ENCODE measurements at places on chromosomes 2 and 18.

DNA sequence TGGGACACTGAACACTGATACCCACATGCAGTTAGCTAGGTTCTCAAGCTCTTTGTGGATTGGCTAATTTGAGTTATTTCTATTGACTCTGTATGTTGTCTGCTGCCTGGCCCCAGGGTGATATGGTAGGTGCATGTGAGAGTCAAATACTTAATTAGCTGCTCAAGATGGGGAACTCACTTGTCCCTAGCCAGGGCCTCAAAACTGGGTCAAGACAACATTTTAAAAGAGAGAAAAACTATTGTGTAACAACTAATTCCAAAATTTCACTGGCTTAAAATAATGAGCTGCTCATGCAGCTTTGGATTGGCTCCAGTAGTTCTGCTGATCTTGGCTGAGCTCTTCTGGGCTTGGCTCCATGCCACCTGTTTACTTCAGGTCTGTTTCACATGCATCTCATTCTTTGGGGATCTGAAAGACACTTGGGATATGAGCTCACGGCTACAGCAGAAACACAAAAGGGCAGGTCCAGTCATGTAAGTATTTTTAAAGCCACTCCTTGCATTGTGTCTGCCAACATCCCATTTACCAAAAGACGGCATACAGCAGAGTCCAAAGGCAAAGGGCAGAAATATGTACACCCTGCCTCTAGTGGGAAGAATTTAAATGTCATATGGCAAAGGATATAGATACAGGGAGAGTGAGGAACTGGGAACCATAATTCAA is 716.8 kb downstream of the SUCLG1 start:
- no peak for DNase-seq

GRCh38 chr2:129764376-129765325 is 214.8 kb upstream of the RAB6C start:
- DNase-seq = peak; percentile 23

- DNase-seq = peak; percentile 28
Observed at GRCh38 chr2:138711812-138712211, 68.4 kb downstream of the NXPH2 start.

DNA sequence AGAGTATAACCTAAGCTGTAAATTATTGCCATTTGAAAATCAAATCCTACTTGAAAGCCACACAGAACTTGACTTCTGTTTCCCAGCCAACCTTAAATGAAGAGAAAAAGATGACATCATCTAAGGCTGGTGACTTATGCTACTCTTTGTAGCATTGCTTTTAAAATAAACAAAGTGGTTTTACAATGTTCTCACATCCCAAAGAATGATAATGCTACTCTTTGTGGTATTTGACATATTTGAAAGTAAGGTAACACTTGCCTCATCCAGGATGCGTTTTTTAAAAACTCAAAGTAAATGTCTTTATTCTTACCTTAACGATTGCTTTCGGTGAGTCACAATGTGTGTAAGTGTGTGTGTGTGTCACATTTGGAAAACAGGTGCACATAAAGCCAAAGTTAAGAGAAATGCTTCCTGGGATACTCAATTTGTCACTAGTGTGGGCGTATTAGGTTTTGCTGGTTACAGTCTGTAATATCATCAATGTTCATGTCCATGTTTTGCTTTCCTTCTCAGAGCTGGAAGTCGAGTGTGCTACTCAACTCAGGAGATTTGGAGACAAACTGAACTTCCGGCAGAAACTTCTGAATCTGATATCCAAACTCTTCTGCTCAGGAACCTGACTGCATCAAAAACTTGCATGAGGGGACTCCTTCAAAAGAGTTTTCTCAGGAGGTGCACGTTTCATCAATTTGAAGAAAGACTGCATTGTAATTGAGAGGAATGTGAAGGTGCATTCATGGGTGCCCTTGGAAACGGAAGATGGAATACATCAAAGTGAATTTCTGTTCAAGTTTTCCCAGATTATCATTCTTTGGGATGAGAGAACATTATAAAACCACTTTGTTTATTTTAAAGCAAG is 2.6 kb downstream of the PMAIP1 start:
- DNase-seq = no peak

GRCh38 chr18:11324956-11325882 is 175.8 kb upstream of the PIEZO2 start:
- no peak for DNase-seq

- no peak for DNase-seq
Observed at GRCh38 chr2:64634345-64635267, 19.1 kb downstream of the SERTAD2 start.

DNA sequence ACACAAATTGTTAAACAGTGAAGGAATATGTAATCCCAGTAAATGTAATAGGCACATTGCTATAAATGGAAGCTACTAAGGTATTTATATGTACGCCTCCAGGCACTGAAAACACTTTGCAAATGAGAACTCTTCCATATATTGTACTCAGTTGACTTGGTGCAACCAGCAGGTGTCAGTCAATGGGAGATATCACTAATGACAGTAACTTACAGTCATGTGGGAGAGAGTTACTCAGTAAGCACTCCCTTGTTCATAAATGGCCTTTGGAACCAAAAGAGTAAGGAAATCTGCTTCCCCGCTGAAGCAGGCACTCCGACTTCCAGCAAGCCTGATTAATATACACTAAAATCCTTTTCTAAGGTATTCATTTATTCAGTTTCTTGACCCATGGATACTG is 5.9 kb downstream of the MDH1 start:
- peak; percentile 33 for DNase-seq

DNA sequence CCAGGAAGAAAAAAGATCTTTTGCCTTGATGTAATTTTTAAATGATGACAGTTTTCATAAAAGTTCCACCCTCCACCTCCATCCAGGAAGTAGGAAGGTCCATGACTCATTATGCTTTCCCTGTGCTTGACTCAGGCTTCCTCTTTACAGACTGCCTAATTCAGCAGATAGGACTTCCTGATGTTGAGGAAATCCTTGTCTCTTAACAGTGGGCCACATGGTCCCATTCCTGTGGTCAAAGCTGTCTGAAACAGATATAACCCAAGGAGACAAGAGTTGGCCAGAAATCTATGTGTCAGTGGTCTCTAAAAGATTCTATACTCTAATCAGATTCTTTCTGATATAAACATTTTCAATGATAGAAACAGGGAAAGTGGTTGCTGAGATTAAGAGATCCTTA is 119.1 kb downstream of the BAZ2B start:
- DNase-seq = peak; percentile 81

GRCh38 chr18:21599585-21600525 is 649 bp downstream of the ESCO1 start:
- DNase-seq = peak; percentile 38

DNA sequence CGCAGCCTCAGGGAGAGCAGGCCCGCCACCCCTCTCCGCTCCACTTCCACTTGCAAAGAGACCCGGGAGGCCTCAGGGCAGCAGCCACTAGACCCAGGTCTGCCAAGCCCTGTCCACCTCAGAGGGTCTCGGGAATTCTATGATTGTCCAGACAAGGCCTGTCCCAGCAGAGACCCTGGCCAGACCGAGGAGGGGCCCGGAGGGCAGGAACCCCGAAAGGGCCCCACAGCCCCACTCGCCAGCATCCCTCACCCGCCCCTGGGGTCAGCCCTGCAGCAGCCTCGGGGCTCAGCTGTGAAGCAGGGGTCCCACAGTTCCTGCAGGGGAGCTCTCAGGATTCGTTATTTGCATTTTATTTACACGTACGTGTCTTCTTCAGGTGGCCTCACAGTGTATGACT is 269.5 kb downstream of the EIPR1 start:
- DNase-seq = no peak

DNA sequence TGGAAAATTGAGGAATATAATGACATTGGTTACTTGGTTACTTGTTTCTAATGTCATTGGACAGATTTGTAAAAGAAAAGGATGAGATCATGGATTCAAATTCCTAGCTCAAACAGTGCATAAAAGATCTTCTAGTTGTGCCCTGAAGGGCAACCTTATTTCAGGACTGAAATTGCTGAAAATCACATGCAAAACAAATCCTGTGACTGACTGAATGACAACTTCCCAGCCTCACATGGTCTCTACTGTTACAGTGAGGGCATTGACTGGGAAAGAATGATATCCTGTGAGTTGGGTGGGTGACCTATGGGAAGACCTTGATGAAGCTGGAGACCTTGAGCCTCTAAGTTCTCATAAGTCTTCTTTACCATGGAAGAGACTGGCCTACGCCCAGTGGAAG is 90.4 kb upstream of the HAAO start:
- no peak for DNase-seq

- no peak for DNase-seq
Observed at GRCh38 chr2:75224636-75225094, 25.3 kb upstream of the TACR1 start.

DNA sequence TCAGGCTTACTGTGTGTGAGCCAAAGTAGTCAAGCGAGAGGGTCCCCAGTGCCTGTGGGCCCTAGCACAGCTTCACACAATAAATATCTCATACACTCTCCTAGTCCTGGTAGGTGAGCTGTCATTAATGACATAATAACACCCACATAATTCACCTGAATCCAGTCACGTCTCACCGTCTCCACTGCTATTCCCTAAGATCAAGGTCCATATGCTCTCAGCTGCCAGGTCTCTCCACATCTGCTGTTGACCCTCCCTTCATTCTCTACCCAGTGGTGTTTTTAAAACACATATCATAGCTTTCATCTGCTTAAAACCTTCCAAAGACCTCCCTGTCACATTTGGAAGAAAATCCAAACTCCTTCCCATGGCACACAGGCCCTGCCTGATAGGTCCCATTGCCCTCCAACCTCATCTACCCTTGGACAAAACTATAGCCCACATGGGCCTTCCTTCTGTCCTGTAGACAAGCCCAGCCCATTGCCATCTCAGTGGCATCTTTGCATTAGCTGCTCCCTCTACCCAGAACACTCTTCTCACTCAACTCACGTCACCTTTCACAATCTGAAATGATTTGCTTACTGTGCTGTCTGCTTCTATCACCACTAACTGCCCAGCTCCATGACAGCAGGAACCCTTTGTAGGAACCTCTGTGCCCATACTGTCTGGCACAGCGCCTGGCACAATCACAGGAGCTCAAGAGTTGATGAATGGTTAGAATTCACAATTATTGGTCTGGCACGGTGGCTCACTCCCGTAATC is 7.5 kb downstream of the KCNG3 start:
- DNase-seq = no peak

DNA sequence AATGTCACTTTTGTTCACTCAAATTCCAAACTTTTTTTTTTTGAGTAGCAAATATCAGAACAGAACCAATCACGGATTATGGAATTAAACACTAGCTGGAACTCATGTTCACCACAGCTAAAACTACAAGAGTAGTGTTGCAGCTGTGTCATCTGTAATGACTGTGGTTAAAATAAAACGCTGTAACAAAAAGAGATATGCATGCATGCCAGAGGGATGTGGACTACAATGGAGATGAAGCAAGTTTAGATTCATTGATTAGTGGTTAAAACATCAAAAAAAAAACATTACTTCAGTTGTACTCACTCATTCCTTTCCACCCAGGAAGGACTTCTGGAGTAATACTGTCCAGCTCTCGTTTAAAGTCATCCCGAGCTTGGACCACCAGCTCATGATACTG is 37.0 kb downstream of the IMMT start:
- DNase-seq = no peak

- DNase-seq = no peak
Observed at GRCh38 chr2:74238879-74239278, 40.5 kb downstream of the MTHFD2 start.

DNA sequence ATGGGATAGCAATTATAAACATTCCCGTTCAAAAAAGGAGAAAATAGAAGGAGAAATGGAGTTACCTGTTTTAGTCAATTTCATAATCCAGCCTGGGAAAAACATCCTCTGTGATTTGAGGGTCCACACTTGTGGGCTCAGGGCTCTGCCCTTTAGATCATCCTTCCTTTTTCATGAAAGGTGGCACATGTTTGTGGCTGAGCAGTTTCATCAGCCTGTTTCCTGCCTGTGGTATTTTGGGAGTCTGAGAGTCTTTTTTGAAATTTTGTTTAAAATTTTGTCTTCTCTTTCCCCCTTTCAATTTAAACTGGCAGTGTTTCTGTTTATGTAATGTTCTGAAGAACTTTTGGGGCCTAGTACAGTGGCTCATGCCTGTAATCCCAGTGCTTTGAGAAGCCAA is 84.0 kb downstream of the KIAA1328 start:
- DNase-seq = peak; percentile 13

DNA sequence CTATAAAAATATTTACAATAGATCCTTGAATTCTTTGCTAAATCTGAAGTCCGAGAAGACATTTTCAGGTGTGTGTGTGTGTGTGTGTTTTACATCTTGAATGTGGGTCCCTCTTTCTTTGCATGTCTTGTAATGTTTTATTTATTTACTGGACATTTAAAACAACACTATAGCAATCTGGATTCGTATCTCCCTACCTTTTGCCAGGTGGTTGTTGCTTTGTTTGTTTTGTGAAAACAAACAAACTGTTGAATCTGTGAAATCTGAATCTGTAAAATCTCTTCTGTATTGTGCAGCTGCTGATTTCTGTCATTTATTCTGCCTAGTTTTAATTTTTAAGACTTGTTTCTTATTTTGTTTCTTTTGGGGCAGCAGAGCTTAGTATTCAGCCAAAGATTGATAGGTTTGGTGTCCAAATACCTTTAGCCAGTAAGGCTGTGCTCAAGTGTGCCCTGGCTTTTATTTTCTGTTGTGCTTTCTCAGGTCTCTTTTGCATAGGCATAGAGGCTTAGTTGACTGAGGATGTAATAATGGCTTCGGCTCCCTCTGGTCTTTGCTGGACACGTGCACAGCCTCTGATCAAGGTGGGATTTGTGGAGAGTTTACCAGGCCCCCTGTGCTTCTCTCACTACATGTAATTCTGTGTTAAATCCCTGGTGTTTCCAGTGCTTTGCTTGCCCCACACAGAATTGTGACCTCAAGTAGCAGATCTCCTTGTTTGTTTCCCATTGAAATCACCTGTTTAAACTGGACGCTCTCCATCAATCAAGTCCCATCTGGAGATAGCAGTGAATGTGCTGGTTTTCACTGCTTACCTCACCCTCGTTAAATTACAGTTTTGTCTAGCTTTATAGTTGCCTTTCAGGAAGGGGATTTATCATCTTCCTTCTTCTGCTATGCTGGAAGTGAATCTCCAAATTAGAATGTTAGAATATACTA is 71.1 kb downstream of the BIRC6 start:
- DNase-seq = no peak

- no peak for DNase-seq
Observed at GRCh38 chr2:234674781-234675201, 177.9 kb upstream of the ARL4C start.

DNA sequence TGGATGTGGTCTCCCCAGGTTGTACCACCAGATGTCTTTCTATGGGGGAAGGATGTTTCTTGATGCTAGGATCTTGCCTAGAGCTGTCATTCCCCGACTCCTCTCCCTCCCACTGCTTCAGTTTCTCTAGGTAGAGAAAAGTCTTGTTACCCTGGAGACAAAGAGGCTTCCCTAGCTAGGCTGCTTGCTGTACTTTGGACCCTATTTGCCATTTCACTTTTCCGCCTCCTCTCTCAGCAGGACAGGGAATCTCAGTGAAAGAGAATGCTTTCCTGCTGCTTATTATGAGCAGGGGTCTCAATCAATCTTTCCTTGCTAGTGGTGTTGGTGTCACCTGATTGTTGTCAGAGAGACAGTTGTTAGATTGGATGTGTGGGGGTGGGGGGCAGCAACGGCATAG is 818.8 kb upstream of the GYPC start:
- no peak for DNase-seq

GRCh38 chr2:128628996-128629395 is 310.3 kb upstream of the HS6ST1 start:
- DNase-seq = no peak
